ENCODE measurements at places on chromosomes 5 and 9.

GRCh38 chr9:135373151-135373685 is 106.4 kb upstream of the PPP1R26 start:
- no peak for DNase-seq

DNA sequence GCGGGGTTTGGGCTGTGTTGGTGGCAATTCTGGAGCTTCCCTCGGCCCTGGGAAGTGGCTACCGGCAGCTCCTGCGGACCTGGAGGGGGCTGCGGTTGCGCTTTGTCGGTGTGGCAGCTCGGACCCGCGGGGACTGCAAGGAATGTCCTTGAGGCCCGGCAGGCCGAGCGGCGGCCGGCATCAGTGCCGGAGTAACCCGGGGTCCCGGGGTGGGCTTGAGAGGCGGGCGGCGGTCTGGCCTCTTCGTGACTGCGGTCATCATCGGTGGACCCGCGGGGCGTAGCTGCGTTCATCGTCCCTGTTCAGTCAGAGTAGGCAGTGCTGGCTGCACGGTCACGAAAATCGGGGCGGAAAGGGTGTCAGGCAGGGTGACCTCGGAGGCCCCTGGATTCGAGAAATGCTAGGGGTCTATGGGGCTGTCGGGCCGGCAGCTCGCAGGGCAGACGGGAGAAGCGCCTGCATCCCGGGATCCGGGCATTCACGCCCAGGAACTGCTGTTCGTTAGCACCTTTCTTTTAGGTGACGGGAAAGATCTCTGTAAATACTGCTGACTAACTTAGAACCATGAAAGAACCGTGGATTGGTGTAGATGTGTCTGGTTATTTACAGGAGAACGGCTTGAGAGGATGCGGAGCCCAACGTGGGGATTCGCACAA is 474 bp downstream of the HMGCR start:
- DNase-seq: peak; percentile 68

GRCh38 chr5:30749971-30750370 is 443.5 kb upstream of the CDH6 start:
- DNase-seq: no peak

DNA sequence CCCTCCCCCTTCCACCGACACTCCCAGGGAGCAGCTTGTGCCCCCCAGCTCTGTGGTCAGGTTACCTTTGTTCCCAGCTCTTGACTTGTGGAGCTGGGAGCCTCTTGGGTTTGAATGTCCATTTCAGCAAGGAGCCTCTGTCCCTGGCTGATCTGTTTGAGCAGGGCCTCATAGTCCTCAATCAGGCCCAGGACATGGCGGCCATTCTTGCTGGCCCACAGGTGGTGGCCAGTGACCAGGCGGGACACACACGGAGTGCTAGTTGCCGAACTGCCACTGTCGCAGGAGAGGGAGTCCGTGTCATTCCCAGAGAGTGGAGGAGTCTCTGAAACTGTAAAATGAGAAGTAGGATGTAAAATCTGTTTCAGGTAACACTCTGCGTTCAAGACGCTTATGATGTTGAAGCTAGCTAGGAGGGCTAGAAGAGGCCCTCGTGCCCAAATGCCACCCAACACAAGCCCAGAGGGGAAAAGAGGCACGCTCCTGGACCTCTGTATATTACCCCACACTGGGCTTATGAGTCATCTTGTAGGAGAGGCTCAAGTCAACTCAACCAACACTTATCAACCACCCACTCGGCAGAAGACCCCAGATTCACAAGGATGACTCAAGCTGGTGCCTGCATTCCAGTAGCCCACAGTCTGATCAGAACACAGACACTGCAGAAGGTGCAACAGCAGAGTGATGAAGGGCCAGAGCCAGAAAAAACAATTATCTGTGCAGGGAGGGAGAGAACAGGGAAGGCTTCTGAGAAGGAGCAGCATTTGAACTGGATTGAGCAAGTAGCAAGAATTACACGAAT is 177.0 kb downstream of the CDK5RAP2 start:
- DNase-seq: no peak

DNA sequence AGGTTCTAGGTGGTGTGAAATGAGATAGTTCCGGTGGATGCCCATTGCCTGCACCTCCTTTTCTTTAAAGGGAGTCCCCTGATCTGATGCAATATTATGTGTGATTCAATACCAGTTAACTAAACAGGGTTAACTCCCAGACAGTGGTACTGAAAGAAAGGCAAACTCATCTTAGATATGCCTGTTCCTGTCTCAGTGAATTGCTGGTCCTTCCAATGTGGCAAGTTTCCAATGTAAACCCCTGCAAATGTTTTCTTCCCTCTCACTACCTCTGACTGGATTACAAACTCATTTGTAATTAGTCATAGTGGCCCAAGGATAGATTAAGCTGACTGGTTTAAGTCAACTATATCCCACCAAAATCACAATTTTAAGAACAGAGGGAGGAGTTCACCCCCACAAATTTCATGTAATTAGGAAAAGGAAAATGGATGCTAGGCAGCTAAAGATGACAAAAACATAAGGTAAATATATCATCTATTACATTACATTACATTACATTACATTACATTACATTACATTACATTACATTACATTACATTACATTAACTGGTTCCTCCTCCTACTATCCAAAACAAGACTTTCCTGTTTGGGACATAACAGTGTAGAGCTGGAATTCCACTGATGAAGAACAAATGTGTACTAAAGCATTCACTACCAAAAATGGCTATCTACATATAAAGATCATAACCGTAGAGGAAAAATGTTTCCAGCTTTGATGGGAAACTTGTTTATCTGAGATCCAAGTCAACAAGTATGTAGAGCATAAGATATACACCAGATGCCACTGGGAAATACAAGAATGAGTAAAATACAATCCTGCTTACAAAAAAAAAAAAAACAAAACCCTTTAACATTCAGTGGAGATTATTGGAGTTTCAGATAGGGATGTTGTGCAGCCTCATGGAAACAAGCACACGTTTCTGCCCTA is 121.5 kb upstream of the SNX2 start:
- no peak for DNase-seq

DNA sequence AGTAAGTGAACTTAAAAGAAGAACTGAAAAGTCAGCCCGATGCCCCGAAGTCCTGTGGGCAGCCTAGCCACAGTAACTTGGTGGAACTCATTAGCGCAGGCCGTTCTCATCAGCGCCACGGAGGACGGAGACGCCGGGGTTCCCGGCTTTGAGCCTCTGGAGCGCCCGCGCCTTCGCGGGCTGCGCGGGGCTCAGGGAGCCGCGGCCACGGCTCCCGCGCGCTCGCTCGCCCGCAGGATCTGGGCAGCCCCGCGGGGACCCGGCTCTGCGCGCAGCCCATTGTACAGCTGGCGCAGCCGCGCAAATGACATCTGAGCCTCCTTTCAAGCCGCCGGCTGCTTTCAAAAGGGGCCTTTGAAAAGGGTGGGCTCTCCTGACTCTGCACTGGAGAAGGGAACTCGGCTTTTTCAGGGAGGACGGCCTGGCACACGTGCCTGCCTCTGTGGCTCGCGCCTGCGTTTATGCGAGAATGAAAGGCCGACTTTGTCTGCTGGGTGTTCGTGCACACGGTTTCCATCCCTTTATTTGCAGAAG is 40.7 kb downstream of the TLR4 start:
- no peak for DNase-seq

DNA sequence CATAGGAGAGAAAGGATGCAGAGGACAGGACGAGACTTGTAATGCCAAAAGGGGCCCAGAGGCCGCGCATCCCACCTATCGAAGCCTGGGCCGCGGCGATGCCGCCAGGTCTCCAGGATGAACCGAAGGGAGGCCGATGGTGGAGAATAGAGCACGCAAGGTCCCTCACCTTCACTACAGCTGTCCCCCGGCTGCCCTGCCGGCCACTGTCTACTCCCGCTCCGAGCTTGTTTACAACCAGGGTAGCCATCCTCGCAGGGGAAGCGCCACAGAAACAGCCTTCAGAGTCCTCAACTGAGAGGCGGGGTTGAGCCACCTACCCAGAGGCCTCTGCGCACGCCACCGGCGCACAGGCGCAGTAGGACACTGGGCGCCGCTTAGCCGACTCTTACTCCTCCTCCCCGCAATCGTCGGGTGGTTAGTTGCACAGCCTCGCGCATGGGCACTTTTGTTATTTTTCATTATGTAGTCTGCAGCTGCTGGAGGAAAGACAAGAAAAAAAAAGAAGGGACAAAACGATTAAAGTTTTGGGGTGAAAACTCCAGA is at the start of gene TRIM23:
Gene TRIM23, minus strand, starts transcription at position 309 of the 546 bp plus-strand sequence. Its CDS starts 59 bp downstream, at position 250.
- DNase-seq: peak; percentile 93

- no peak for DNase-seq
These were observed 4.7 kb downstream of the LNPEP start for GRCh38 chr5:96940586-96940985.

- no peak for DNase-seq
These were observed 15.2 kb upstream of the CORO2A start for GRCh38 chr9:98207606-98208005.

DNA sequence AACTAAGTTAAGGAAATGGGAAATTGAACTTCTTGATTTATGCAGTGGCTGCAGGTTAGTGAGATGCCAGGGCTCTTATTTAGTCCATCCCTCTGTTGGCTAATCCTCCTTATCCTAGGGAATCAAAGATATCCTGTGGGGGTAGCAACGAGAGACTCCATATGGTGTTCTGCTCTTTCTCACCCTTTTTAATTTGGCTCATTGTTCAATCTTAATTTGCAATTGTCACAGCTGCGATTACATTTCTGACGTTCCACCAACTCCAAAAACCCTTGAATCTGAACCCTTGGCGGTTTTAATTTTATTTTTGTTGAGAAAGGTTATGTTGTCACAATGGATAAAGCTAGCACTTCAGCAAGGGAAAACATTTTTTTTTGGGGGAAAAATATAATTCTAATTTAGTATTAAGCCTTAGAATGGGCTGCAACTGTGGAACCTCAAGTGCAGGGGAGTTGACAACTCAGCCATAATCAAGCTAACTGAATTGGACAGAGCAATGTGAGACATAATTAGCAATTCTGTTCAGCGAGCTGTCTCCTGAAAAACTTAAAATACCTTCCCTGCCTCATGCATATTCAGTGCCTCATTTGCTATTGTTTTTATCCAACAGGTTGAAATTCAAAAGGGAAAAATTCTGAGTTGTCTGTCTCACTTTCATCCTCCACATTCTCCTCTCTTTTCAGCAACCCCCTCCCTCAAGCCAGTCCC is 91.3 kb downstream of the MAT2B start:
- DNase-seq: no peak

GRCh38 chr5:490116-491106 is 33.8 kb downstream of the SLC9A3 start:
- no peak for DNase-seq

DNA sequence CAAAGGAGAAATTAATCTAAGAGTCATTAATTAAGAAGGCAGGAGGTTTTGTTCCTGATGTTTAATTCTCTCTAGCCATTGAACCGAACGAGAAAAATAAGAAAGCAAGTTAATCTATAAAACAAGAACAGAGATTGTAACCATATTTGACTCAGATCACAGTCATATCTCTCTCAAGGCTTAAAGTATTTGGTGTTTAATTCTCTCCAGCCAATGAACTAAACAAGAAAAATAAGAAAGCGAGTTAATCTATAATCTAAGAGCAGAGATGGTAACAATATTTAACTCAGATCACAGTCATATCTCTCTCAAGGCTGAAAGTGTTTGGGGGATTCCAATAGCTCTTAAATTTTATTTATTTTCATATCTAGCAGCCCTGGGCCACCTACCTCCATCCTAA is 74.4 kb upstream of the SHISAL2B start:
- no peak for DNase-seq

- DNase-seq: no peak
These were observed 85.1 kb downstream of the ACER2 start for GRCh38 chr9:19493876-19494275.

DNA sequence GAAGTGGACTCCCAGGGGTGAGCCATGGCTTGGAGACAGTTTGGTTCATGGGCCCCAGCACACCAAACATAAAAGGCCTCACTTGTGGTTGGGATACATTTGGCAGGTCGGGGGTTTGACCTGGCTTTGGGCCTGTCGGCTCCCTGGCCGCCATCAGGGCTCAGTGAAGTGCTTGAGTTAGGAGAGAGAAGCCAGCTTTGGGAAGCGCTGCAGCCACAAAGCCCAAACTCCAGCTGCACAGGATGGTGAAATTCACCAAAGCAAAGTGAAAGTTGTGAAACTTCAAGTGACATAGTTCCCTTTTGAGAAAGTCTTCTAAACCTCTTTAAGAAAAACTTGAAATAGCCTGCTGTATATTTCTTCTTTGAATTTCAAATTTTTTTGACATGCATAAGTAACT is 27.5 kb downstream of the SLC46A2 start:
- peak; percentile 42 for DNase-seq

- no peak for DNase-seq
These were observed 18.1 kb downstream of the CCNH start for GRCh38 chr5:87394411-87395165.

- DNase-seq: no peak
These were observed 2240.9 kb upstream of the WWC1 start for GRCh38 chr5:166050531-166050930.

DNA sequence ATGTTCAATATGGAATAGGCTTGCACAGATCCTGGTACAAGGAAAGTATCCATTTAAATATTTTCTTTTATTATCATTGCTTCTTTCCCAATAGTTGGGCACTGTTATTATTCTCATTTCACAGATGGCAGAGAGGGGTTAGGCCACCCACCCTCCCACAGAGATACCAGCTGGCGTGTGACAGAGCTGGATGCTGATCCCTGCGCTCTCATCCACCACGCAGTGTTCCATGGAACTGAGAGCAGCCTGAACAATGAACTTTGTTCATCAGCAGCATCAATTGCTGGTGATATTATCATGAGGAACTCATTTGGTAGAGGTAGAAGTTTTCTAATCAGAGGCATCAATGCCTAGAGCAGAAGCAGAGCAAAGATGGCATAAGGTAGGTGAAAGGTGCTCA is 227.9 kb downstream of the ESM1 start:
- DNase-seq: no peak

DNA sequence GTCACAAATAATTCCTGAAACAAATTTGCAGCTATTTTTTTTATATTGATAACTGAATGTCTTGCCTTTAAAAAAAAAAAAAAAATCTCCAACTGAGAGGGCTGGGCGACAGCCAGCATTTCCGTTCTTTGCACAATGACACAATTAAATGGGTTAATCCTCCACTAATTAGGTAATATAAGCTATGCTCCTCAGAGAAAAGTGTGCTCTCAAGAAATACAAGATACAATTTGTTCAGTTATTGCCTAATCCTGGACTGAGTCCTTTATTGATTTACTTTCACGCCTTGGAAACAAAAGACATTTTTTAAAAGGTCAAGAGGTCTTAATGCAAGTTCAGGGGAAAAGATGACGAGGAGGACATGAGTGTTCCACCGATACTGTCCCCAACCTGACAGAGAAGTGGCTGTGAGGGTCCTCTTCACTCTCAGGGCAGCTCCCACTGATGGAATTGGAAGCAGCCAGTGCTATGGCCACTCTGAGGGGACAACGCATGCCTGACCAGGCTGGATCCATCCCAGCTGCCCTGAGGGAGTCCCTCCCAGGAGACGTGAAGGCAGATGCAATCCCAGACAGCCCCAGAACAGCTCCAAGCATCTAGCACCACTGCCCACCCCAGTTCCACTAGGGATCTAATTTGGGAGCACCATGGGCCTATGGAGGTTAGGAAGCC is 220.7 kb downstream of the GNA14 start:
- no peak for DNase-seq

GRCh38 chr5:54774281-54775170 is 210.9 kb downstream of the ESM1 start:
- DNase-seq: peak; percentile 95

GRCh38 chr5:63121471-63121870 is 542.9 kb downstream of the LRRC70 start:
- no peak for DNase-seq

- peak; percentile 74 for DNase-seq
These were observed 343 bp downstream of the KIAA0825 start for GRCh38 chr5:94618029-94618492.

- no peak for DNase-seq
These were observed 607.8 kb upstream of the TYRP1 start for GRCh38 chr9:12085399-12085798.

Data from tibial artery (tissue), 4 donors.